A549 (cell line): ENCODE measurements at places on chromosomes 16 and 17.
A peak's percentile ranks its signal among the peaks of the same experiment; 100 is the strongest.

- DNase-seq: no peak
These were observed 151.1 kb downstream of the ITFG1 start for GRCh38 chr16:47309581-47310312.

GRCh38 chr16:52114379-52114778 lies 432.6 kb downstream of the TOX3 start:
- DNase-seq: no peak

- no peak for DNase-seq
These were observed 9.6 kb downstream of the CANT1 start for GRCh38 chr17:78999947-79000395.

- DNase-seq: no peak
These were observed 34.9 kb downstream of the NDEL1 start for GRCh38 chr17:8470447-8471047.

- no peak for DNase-seq
These were observed 203.2 kb downstream of the SALL1 start for GRCh38 chr16:50947826-50948225.

- no peak for DNase-seq
These were observed 441.9 kb downstream of the CDH13 start for GRCh38 chr16:83068686-83069085.

- no peak for DNase-seq
These were observed 864 bp upstream of the CTCF start for GRCh38 chr16:67561501-67561823.

DNA sequence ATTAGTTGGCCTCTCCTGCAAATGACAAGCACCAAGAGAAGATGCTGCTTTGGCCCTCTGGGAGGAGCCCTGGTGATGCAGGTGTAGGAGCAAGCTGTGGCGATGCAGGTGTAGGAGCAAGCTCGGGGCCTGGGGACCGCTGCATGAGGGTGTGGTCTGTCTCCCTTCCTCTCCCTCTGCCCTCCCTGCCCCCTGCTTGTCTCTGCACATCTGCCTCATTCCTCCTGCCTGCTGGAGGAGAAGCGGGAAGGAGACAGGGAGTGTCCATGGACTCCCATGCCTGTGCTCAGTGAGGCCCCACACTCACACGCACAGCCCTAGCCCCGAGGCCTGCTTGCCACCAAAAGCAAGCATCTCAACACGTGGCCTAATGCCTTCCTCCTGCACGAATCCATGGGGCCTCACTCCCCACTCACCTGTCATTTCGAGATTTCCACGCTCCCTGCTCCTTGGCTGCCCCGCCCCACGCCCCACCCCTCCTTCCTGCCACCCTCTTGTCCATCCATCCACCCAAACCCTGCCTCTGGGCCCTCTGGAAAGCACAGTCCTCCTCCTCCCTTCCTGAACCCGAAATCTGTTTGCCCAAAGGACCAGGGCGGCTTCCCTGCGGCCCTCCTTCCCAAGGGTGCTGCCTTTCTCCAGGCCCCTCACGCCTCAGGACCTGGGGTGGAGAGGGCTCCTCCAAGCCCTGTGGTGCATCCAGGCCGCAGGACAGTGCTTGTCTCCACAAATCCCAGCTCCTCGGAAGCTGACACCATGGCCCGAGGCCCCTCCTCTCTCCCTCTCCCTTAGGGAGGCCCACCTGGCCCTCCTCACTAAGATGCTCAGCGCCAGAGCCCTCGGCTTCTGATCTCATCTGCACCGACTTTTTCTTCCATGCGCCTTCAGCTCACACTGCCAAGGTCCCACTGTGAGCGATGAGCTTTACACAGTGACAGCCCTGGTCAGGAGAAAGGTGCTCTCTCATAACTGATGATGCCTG lies 11.8 kb upstream of the ALDH3A1 start:
- DNase-seq: no peak

GRCh38 chr16:75423723-75424104 lies 9.6 kb downstream of the CFDP1 start:
- no peak for DNase-seq

GRCh38 chr16:53061701-53062159 lies 6.9 kb downstream of the CHD9 start:
- DNase-seq: no peak

DNA sequence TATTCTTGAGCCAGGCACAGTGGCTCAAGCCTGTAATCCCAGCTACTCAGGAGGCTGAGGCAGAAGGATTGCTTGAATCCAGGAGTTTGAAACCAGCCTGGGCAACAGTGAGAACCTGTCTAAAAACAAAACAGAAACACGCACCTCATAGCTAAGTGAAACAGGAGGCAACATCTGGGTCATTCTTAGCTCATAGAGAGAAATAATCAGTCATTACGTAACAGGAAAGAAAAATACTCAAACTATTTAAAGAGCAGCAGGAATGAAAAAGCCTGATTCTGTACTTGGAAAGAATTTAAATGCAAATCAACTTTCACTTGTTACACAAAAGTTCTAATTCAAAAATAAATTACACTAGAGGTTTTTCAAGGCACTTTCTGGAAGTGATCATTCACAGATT lies 17.2 kb downstream of the CHCT1 start:
- no peak for DNase-seq

- DNase-seq: no peak
These were observed 27.0 kb downstream of the ZSWIM7 start for GRCh38 chr17:15972497-15972951.

GRCh38 chr16:8828541-8829165 lies 31.0 kb downstream of the PMM2 start:
- DNase-seq: no peak

GRCh38 chr16:52553322-52553721 lies 6.4 kb upstream of the TOX3 start:
- DNase-seq: no peak

DNA sequence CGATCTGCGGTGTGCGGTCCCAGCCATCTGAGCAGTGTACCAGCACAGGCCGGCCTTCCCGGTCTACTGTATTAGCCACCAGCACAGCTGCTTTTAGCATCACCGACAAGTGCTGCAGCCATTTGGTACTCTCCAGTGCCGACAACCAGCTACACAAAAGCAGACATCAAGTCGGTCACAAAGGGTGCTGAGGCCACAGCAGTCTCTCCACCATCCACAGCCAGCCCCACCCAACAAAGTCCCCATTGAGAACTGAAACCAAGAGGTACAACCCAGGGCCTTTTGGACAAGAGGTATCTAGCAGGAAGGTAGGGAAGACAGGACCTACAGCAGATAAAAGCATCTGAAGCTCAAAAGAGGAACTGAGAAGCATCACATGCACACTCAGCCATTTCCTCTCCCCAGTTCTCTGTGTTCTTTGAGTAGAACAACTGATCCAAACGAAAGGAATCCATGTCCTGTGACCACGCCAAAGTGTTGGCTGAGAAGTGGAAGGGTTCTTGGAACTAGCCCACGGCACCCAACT lies 9.5 kb downstream of the MTMR4 start:
- no peak for DNase-seq

DNA sequence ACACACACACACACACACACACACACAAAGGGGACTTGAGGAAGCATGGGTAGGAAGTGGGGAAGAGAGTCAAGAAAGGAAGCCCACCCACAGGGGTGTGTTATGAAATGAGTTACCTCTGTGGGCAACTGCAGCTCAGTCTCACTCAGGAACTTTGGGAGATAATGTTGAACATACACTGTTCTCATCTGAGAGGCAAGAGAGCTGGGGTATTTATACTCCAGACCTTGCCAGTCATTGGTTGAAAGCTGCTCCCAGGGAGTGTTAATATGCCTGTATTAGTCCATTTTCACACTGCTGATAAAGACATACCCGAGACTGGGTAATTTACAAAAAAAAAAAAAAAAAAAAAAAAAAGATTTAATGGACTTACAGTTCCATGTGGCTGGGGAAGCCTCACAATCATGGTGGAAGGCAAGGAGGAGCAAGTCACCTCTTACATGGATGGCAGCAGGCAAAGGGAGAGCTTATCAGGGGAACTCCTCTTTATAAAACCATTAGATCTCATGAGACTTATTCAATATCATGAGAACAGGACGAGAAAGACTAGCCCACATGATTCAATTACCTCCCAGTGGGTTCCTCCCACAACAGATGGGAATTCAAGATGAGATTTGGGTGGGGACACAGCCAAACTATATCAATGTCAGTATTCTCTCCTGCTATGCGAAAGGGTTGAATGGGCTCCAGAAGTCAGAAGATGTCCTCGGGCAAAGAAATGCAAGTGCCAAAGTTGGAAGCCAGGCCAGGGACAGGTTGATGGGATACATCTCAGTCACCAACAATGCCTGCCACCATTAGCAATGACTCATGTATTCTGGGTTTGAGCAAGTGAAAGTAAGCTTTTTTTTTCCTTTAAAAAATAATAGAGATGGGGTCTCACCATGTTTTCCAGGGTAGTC lies 270.5 kb downstream of the MRTFB start:
- no peak for DNase-seq

GRCh38 chr16:66605177-66605978 lies 874 bp downstream of the CMTM3 start:
- peak; percentile 32 for DNase-seq

- DNase-seq: no peak
These were observed 207.3 kb downstream of the NTN1 start for GRCh38 chr17:9228408-9229159.

- no peak for DNase-seq
These were observed 9.9 kb upstream of the ALKBH5 start for GRCh38 chr17:18173740-18174139.

DNA sequence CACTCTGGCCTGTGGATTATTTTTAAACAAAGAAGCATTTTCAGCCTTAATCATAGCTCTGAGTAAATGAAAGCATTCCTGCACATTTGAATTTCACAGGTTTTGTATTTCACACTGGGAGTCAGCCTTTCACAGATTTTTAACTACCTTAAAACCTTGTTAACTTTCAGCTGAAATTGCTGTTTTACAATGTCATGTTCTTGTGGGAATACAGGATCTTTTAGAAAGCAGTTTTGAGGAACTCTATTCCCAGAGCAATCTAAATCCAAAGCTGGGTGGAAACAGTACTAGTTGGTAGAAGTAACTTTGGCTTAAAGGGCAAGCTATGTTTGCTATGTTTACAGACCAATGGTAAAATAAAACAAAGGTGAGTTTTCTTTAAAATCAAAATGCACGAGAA lies 600.6 kb downstream of the KCNJ2 start:
- no peak for DNase-seq

DNA sequence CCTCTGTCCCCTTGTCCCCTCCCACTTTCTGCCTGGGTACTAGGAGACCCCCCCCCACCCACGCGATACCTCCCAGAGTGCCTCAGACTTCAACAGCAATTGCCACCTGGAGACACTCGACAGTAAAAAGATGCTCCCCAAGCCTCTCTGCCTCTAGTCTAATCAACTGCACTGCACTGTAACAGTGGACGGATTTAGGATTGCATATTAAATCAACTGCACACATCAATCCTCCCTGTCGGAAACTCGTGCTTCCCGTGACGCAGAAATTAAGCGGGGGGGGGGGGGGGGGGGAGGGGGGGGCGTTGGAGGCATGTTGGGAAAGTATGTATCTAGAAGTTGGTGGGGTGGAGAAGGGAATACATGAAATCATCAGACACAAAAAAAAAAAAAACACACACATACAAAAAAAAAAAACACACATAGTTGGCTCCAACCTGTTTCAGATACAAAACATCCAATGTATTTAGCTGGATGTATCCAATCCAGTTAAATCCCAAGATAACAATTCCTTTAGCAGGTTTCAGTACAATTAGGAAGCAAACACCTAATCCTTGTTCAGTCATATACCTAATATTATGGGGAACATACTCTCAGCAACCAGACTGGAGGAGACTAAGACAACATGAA lies 29.7 kb downstream of the FAM222B start:
- DNase-seq: no peak

GRCh38 chr17:14078027-14078426 lies 8.7 kb downstream of the COX10 start:
- DNase-seq: no peak

GRCh38 chr16:2967211-2967631 lies 1.9 kb upstream of the PAQR4 start:
- no peak for DNase-seq

GRCh38 chr16:31351942-31352325 lies 3.0 kb upstream of the ITGAX start:
- DNase-seq: no peak

GRCh38 chr16:4923853-4924252 lies 13.1 kb downstream of the PPL start:
- DNase-seq: no peak

- no peak for DNase-seq
These were observed 7.0 kb downstream of the DHX40 start for GRCh38 chr17:59572301-59572924.

DNA sequence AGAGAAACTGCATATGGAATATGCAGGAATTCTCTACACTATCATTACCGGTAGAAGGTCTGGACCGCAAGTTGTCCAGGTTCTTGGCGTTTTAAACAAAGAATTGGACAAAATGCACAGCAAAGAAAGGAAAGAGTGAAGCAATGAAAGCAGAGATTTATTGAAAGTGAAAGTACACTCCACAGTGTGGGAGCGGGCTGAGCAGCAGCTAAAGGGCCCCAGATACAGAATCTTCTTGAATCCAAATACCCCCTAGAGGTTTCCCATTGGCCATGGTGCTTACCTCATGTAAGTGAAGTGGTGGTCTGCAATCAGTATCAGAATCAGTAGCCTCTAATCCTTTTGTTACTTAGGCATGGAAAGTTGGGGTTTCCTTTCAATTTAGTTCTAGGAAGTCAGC lies 178.5 kb upstream of the IRX3 start:
- no peak for DNase-seq

- no peak for DNase-seq
These were observed 127.2 kb downstream of the HS3ST3B1 start for GRCh38 chr17:14427900-14428647.

DNA sequence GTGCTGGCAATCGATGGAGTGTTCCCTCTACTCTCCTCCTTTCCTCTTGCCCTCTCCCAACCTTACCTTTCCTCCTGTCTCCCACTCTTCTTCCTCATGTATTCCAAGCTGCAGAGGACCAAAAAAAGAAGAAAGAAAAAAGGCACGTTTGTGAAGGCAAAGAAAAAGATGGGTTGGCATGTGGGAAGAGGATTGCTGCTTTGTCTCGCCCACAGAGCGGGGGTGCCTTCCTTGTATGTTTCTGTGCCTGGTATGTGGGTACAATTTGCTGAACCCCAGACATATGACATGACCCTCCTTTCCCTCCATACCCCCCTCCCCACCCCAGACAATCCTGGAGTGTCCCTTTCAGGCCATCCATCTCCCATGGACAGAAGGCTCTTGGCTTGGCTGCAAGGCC lies 13.1 kb upstream of the CTCF start:
- no peak for DNase-seq

GRCh38 chr16:29148867-29149272 lies 164.0 kb downstream of the LAT start:
- no peak for DNase-seq

GRCh38 chr17:40093005-40093579 lies 7.3 kb downstream of the NR1D1 start:
- DNase-seq: no peak

- no peak for DNase-seq
These were observed 20.5 kb downstream of the ZNF207 start for GRCh38 chr17:32370426-32370825.

GRCh38 chr16:1125471-1125870 lies 27.4 kb upstream of the CACNA1H start:
- DNase-seq: no peak

DNA sequence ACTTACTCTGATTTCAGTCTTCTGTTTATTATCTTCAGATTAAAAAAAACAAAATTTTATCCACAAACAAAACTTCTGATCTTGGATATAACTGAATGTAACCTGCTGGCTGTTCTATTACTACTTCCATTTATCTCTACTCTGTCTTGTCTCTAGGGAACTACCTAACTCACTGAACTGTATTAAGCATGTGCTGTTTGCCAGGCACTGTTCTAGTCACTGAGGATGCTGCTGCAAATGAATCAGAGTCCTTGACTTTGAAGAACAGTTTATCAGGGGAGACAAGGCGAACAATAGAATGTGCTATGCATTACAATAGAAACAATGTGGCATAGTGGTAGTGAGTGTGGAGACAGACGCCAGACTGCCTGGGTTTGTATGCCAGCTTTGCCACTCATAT lies 2.3 kb upstream of the ANKRD40 start:
- no peak for DNase-seq
